ENCODE measurements at places on chromosomes 11 and 22.

GRCh38 chr11:250274-250673 is 13.5 kb downstream of the PSMD13 start:
- no peak for DNase-seq

DNA sequence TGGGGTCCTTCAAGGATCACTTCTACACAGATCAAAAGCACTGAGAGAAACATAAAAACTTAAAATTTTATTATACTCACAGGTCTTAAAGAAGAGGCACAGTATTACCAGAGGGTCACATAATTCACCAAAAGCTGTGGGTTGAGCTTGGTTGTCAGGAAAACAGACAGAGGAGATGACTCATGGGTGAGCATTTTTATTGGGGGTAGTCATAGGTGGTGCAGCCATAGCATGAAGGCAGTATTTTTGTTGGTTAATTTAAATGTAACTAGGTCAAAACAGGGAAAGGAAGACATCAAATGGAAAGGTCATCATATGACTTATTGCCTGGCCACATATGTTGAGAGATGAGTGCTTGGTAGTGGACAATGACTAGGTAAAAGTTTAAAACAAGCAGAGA is 24.2 kb downstream of the OR5B17 start:
- no peak for DNase-seq

DNA sequence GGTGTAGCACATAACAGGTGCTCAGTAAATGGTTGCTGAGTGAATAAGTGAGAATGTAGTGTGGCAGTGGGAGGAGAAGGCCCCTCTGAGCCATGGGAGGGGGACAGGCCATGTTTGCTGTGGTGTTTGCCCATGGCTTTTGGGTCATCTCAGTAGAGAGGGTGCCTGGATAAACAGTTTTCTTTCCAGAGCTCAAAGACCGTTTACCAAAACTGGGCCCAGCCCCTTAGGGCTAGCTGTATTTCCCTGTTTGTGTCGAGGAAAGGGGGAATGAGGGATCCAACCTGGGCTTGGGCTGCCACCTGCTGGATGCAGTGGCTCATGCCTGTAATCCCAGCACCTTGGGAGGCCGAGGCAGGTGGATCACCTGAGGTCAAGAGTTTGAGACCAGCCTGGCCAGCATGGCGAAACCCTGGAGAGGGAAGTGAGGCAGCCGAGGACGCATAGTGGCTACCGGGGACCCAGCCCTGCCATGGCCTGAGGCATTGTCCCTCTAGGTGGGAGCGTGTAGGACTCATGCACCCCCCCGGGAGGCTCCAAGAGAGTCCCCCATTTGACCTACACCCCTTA is 8.7 kb upstream of the LTO1 start:
- no peak for DNase-seq

DNA sequence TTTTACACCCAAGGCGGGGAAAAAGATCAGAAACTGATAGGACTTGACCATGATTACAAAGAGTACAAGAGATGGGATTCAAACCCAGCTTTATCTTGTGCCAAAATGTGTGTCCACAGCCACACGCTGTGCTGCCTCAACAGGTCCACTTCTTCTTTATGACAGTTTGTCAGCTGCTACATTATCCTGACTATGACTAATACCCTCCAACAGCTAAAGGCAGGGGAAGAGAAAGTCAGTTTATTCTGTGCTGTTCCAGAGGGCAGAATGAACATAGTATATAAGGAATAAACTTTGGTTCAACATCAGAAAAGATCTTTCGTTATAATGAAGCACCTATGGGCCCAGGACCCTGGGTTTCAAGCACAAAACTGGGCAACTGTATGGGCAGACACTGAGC is 668.2 kb upstream of the TENM4 start:
- DNase-seq = no peak

- DNase-seq = no peak
Measured at GRCh38 chr11:101277036-101277435, 147.4 kb upstream of the PGR start.

GRCh38 chr11:44509296-44509695 is 56.2 kb upstream of the CD82 start:
- DNase-seq = no peak

DNA sequence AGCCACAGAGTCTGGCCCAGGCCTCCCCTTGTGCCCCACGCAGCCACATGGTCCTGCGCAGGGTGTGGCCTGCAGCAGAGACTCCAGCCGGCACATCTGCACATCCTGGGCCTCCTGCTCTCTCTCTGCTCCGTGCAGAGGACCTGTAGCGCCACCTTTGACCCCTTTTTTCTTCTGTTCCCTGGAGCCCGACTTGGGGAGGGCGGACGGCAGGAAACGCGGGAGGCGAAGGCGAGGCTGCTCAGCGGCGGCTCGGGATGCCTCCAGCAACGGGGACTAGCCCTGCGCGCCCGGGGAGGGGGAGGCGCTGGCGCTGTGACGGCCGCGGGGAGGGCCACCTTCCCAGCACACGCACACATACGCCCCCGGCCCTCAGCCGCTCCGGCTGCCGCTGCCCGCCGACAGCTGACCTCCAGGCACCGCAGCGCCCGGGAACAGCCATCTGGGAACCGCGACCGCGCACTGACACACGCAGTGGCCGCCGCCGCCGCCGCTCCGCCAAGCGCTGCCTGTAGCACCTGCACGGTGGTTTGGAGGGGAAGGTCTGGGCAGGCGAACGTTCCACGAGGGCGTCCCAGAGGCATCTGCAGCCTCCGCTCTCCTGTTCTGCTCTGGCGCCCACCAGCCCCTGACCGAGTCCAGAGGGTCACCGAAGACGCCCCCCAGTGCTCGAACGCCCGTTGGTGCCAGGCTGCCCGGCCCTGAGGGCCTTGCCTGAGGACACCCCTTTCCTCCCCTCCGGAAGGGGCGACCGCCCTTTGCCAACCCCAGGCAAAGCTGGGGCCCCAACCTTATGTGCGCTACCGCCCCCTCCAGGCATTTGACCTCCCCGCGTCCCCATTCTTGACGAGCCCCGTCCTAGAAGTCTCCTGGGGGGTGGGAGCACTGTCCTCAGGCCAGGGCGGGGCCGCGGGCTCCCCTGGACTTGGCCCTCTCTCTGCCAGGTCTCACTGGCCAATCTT is 16.9 kb upstream of the C22orf42 start:
- no peak for DNase-seq

DNA sequence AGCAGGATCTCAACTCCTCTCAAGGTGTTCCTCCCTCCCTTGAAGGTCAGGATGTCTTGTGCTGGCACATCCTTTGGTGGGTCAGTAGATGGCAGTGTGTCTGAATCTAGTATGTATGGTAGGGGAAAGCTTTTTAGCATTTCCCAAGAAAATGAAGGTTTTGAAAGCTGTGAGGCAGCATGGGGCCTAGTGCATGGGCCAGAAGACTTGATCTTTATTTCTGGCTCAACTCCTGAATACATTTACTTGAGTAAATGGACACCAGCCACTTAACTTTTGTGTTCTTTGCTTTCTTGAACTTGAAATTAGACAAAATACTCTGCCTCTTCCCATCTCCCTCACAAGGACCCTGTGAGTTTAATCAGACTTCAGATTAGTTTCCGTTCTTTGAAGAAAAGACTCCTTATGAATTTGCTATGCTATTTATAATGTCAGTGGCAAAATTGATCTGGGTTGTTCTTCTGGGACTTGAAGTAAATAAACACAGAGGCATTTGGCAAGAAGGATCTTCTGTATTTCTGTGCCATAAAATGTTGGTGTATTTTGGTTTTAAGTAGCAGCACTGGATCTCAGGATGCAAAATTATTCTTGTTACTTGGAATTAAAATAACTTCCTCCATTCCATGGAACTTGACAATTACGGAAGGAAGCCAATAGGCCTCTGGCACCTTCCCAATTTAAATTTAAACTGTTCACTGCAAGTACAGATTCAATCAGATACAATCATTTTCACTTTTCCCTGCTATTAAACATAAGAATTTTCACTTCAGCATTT is 288.8 kb downstream of the CASP12 start:
- DNase-seq = peak; percentile 7

GRCh38 chr11:10807493-10808234 is 1.1 kb downstream of the EIF4G2 start:
- peak; percentile 14 for DNase-seq

GRCh38 chr11:13917264-13917663 is 45.3 kb upstream of the SPON1 start:
- no peak for DNase-seq

DNA sequence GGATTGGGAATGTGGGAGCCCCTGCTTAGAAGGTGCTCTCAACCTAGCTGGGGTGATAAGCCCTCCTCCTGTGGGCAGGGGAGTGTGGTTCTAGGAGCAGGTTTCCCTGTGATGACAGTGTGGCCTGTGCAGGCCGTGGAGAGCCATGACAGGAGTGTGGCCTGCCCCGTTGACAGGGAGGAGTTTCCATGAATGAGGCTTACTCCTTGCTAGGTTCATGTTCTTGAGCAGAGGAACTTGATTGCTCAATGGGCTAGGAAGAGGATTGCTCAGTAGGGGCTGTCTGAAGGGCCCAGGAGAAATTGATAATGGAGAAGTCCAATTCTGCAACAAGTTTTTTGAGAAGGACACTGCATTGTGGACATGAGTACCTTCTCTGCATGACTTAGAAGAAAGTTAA is 92.0 kb downstream of the PPP6R3 start:
- no peak for DNase-seq

GRCh38 chr11:106821291-106821690 is 197.0 kb downstream of the GUCY1A2 start:
- DNase-seq = no peak

DNA sequence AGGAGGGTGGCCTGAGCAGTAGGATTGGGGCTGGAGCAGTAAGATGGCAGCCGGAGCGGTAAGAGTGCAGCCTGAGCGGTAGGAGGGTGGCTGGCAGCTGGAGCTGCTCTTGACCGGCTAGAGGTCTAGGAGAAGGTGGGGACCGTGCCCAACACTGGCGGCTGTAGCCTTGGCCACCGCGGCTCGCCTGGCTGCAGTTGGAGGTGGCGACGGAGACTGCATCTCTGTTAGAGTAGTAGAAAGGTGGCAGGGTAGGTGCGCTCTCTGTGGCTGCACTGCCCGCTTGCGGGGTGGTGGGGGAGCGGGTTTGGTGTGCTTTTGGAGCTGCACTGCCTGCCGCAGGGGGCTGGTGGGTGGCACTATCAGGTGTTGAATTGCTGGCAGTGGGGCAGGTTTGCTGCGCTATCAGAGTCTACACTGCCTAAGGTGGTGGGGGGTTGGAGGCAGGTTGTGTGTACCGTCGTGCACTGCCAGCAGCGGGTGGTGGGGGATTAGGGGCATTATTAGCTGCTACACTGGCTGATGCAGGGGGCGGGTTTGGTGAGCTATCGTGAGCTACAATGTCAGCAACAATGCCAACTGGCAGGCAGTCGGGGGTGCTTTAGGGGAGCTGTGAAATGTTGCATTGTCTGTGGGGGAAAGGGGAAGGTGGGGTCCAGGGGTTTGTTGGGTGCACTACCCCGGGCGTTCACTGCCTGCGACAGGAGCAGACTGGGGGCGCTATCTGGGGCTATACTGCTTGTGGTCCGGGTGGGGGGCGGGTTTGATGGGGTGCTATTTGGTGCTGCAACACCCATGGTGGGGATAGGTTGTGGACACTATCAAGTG is 4461.3 kb upstream of the OR11H1 start:
- no peak for DNase-seq

DNA sequence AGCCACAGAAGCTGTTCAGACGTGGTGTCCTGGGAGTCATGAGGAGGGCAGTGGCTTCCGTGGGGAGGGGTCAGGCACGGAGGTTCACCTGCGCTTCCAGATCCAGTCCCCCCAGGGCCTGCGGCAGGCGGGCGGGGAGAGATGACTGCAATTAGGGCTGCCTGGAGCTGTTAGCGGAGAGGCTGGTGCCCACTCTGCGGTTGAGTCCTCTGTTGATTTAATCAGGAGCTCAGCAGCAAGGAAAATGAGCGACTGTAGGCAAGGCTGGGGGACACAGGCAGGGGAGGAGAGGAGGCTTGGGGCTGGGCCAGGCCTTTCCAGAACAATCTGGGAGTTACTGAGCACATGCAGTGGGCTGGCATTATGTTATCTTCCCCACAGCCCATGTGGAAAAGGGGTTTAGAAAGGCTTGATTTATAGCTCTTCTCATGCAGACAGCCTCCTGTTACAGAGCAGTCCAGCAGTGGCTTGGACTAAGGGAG is 13.1 kb downstream of the PLCB3 start:
- no peak for DNase-seq

- DNase-seq = no peak
Measured at GRCh38 chr11:110807801-110808200, 95.6 kb upstream of the ARHGAP20 start.

- no peak for DNase-seq
Measured at GRCh38 chr22:36453855-36454378, 27.5 kb downstream of the TXN2 start.

DNA sequence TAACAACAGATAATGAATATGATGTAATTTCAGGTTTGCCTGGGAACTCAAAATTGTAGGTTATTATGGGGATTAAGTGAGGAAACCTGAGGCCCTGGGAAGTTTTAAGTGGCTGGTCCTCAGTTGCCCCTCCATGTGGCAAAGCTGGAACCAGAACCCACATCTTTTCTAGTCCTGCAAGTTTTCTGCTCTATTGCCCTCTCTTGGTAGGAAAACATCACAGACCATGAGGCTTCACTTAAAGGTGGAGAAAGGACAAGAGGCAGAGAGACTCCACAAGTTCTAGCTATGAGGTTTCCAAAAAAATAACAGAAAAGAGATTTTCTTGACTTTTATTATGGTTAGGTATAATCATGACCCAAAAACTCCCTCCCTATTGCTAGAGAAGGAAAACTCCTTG is 115.5 kb upstream of the DDI1 start:
- DNase-seq = no peak

GRCh38 chr11:112241486-112241885 is 15.3 kb downstream of the PTS start:
- no peak for DNase-seq

DNA sequence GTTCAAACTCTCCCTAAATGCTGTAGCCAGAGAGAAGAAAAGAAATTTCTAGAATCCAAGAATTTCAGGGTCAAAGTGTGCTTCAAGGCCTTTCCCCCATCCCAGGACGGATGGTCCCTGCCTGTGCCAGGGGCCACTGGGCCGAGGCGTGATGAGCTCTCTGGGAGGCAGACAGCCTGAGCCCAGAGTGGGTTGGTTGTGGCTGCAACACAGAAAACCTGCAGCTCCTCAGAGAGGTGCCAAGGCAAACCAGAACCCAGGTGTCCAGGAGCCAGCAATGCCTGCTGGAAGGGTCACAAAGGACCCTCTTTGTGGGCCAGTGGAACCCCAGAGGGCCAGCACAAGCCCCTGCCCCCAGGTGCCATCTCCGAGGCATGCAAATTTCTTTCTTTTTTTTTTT is 2.6 kb upstream of the APOL6 start:
- DNase-seq = no peak

GRCh38 chr11:45322111-45322705 is 36.1 kb upstream of the SYT13 start:
- DNase-seq = no peak
